ENCODE measurements at places on chromosomes 7 and 10.
A peak's percentile ranks its signal among the peaks of the same experiment; 100 is the strongest.

GRCh38 chr10:15624401-15625196 is 95.1 kb downstream of the ITGA8 start:
- no peak for DNase-seq

GRCh38 chr7:118720632-118721031 is 496.1 kb downstream of the ANKRD7 start:
- DNase-seq = no peak

DNA sequence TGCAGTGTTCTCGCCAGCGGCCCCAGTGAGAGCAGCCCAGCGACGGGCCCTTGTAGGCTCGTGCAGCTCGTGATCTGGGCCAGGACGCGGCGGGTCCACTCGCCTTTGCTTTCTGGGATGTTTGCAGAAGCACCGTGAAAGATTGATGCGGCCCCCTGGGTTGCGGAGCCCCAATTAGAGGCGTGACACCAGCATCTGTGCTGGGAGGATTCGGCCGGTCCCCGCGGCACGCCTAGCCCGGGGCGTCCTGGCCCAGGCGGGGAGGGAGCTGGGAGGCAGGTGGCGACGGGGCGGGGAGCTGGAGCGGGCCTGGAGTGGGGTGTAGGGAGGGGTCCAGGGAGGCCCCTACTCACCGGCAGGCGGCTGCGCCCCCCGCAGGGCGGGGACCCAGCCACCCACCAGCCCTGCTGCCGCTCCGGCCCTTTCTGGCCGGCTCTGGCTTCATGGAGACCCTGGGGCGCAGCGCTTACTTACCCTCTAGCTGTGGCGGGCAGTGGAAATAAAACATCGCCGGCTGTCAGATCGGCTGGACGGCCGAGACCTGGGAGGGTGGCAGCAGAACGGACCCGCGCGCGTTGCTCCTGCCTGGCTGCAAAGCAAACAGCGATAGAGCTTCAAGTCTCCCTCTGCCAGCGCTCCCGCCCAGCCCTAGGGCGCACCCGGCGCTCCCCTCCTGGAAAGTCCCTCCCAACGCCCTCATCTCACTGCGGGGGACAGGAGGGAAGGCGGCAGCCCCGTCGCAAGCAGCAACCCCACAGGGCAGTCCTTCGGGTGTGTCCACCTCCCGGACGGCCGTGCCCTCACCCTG is 752 bp downstream of the DRGX start:
- no peak for DNase-seq

GRCh38 chr10:80278480-80278879 is 11.0 kb downstream of the MAT1A start:
- no peak for DNase-seq

DNA sequence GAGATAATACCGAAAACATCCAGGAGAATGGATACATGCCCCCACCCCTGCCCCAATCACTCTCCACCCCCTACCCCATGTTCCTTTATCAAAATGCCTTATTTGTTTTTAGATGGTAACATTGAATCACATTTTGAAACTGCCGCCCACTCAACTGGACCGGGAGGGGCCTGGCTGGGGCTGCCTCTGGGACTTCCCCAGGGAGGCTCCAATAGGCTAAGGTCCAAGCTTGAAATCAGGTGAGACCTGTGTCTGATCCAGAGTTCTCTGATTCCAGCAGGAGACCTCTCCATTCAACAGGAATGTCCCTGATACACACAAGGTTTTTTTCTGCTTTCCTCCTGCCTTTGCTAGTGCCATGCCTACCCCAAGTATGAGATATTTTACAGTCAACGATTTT is 43.8 kb upstream of the ACSL5 start:
- DNase-seq = no peak

GRCh38 chr7:129502708-129503685 is 666 bp downstream of the SMKR1 start:
- DNase-seq = no peak

- DNase-seq = no peak
These were observed 2.8 kb upstream of the TECTB start for GRCh38 chr10:112280205-112280921.

- DNase-seq = no peak
These were observed 153.0 kb downstream of the PLCE1 start for GRCh38 chr10:94146746-94147145.

GRCh38 chr10:49300140-49300974 is 1.4 kb downstream of the C10orf71 start:
- no peak for DNase-seq

DNA sequence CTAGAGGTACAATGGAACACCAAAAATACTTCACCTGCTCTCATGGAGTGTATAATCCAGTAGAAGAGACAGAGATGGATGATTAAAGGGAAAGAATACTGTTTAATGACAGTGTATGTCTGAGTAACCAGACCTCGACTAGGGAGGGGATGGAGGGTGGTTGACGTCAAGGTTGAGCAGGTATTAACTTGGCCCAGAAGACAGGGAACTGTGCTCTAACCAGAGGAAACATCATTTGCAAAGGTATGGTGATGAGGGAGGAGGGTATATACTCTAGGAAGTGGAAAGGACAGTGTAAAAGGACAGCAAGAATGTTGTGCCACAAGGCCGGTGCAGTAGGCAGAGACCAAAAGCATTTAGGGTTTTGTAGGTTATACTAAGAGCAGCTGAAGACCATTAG is 2.9 kb downstream of the MIOS start:
- DNase-seq = no peak

DNA sequence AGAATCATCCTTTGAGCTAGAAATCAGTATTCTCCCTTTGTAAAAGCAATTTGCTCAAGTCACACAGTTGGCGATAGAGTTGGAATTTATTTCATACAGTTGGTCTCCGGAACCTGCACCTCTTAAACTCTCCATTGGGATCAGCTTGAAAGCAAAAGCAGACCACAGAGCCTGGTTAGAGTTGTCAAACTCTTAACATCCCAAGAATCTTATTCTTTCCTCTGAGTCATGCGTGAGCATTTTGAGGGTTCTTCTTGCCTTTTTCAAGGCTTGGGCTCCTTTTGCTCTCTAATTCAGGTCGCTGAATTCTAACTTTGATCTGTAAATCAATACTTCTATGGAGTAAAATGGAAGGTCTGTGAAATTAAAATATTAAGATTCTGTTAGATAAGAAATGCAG is 19.6 kb upstream of the SCIN start:
- no peak for DNase-seq

DNA sequence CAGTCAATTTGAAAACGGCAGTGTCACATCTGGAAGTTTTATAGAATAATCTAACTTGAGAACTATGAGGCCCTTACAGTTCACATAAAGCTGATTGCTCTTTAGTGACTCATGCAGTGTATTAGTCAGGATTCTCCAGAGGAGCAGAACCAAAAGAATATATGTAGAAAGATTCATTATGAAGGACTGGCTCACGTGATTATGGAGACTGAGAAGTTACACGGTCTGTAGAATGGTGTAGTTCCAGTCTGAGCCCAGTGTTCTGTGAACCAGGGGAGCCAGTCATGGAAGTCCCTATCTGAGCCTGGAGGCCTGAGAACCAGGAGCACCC is 21.5 kb downstream of the RBM33 start:
- no peak for DNase-seq

DNA sequence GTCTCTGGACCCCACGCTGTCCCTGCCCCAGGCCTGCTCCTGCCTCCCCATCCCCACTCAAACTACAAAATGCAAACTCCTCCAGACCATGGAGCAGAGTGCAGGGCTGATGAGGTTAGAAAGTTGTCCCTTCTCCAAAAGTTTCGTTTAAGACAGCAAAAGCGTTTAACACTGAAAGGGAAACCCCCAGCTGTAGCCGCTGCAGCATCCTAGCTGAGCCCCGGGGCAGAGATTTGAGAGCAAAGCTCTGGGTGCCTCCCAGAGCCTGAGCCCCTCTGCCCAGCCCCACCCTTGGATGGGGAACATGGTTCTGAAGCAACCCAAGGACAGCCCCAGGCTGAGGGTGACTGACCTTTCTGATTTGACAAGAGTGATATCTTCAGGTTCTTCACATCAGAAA is 52.8 kb upstream of the ENO4 start:
- DNase-seq = no peak

DNA sequence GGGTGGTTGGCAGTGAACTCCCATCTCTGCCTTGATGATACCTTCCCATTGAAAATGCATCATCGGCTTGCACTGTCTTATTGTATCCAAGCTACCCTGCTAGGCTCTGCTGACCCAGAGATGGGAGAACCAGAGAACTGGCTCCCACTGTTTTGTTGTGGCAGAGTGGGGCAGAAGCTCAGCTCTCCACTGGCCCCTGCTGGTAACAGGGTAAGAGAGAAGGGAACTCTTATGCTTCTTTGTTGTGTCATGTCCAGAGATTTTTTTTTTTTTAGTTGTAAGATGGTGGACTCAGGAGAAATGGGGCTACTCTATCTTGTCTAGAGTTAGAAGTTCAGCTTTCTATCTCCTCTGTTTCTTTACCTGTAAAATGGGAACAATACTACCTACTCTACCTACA is 100.5 kb upstream of the SDK1 start:
- no peak for DNase-seq

- no peak for DNase-seq
These were observed 100.3 kb upstream of the BTBD16 start for GRCh38 chr10:122170802-122171201.

DNA sequence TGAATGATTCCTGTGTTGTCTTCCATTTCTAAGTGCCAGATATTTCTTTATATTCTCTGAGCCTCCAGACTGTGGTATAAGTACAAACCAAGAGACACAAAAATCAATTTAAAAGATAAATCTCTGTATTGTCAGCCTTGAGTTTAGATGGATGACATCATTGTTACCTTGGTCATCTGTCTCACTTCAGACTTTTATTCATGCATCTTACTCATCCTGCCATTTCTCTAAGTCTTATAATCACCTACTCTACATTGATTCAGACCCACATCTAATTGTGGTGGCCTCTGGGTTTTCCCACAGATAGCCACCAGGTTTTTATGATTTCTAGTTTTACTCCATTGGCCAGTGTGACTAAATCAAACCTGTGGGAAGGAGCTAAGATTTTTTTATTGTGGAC is 26.8 kb upstream of the HDAC9 start:
- DNase-seq = no peak

- peak; percentile 19 for DNase-seq
These were observed 1.7 kb upstream of the TNKS2 start for GRCh38 chr10:91796331-91797047.

DNA sequence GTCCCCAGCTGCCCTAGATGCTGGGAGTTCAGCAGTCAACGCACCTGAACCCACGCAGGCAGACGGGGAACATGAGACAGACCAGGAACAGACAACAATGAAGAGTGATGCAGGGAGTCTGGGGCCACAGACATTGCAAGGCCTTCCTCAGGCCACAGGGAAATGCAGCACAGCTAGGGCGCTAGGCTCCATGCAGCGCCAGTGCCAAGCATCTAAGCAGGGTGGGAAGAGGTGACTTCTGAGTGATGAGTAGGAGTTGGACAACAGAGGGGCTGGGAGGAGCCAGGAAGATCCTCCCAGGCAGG is 7.7 kb upstream of the RET start:
- no peak for DNase-seq

DNA sequence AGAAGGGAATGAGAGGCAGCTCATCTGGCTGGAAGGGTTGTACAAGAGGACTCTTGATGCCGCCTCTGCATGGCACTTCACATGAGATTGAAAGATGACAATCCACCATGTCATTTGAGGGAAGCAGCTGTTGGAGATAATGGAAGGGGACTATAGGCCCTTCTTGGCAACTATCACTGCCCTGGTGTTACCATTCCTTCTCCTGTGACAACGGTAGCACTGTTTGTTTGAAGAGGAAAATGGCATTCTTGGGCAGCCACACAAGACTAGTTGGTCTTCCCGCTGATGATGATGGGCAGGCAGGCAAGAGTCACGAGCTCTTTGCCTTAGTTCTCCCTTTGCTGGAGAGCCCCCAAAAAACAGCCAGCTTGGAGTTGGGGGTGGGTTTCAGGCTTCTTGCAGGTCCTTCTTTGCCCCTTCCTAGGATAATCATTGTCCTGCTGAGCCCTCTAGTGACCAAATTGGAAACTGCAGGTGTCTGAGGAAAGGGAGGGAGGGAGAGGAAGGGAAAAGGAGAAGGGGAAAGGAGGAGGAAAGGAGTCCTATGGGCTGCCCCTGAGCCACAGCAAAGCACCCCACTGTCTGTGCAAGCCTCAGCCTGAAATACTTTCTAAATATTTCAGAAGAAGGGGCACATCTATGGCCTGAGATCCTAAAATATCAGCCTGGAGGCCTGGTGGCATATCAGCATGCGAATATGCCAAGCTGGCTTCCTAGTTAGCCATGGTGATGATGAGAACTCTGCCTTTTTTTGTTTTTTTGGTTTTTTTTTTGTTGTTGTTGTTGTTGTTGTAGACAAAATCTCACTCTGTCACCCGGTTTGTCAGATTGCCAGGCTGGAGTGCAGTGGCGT is 165.6 kb upstream of the KMT2E start:
- DNase-seq = peak; percentile 19

GRCh38 chr7:97973206-97973658 is 16.8 kb downstream of the OCM2 start:
- DNase-seq = no peak

- DNase-seq = no peak
These were observed 6.6 kb upstream of the EBF3 start for GRCh38 chr10:129970465-129971364.

GRCh38 chr7:12315049-12315448 is 88.6 kb downstream of the VWDE start:
- DNase-seq = no peak

GRCh38 chr7:31602041-31602625 is 84.9 kb upstream of the PPP1R17 start:
- no peak for DNase-seq

- DNase-seq = no peak
These were observed 32.1 kb upstream of the ADO start for GRCh38 chr10:62772186-62772974.

DNA sequence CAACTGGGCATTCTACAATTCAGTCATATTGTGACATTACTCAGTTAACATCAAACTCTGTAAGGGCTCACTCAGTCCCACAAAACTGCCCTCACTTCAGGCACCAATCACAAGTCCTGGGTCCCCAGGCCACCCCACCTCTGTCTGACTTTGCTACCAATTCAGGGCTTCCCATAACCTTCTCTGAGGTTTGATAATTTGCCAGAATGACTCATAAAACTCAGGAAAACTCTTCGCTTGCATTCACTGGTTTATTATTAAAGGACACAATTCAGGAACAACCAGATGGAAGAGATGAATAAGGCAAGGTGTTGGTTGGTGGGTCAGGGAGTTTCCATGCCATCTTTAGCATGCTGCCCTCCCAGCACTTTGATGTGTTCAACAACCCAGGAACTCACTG is 41.3 kb downstream of the AVL9 start:
- DNase-seq = no peak

DNA sequence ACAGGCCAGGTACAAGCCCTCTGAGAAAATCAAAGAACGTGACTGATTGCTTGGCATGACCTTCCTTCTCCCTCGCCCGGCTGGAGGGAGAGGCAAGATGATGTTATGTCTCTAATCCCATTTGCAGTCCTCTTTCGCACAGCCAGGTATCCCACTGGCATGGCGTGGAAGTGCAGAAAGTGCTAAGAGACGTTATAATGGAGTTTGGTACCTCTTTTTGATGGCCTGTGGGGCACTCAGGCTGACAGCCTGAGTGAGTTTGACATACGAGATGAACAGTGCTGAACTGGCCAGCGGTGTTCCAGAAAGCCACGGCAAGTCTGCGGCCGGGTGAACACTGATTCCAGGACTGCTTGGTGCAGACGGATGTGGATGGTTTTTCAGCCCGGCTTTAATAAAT is 241.6 kb downstream of the RAB11FIP2 start:
- no peak for DNase-seq

- no peak for DNase-seq
These were observed 26.2 kb downstream of the CCDC3 start for GRCh38 chr10:12975266-12975665.
